Panc1 (cell line): ENCODE measurements at places on chromosomes 6 and 20. TPM values are rescaled to one million over a fixed set of nuclear protein-coding genes. Genes with fewer than 3 reads are reported as not detected.

The CASS4 gene
- 0.15 TPM for total RNA-seq

The CYP24A1 gene
- 3.0 TPM for total RNA-seq

The REM1 gene
- not detected for total RNA-seq

The TMEM244 gene
- total RNA-seq: not detected

The PBOV1 gene
- total RNA-seq: not detected

The RUNX2 gene
- 7.0 TPM for total RNA-seq

The POM121L2 gene
- not detected for total RNA-seq
